Right hindlimb (tissue), 1 donor: ENCODE measurements at places on chromosomes 7 and 10.

DNA sequence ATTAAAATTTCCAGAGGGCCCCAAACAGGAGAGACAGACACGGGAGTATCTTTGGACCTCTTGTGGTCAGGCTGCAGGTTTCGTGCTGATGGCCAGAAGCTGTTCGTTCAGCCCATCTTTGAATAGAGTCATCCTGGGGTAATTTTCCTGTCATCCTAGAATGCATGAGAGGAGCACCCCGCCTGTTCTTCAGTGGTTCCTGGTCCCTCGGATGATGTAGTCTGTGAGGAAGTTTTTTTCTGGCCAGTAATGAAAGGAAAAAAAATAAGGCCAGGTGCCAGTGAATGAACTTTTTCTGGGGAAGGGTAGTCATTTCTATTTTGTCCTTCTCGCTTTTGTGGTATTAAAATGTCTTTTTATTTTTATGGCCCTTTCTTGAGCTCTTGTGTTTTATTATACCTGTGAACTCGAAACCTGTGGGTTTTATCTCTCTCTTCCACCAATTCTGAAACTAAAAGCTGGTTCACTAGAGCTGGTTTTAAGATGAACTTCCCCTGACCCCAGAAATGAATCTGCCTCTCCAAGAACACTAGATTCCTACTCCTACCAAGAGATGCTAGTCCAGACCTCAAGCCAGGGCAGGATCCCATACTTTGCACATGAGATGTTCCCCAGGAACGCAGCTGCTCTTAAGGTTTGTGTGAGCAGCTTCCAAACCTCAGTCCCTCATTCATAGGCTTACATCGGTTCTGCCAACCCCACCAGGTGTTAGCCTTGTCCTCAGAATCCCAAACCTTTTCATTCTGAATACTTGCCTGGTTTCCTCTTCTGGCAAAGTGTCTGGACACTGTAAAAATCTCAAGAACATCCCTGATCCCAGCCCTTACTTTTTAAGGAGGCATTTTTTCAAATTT is 15.4 kb upstream of the MEST start:
- DNase-seq: peak; percentile 80

GRCh38 chr7:11830582-11831155 is 1.3 kb downstream of the THSD7A start:
- DNase-seq: no peak

- DNase-seq: no peak
Measured at GRCh38 chr10:113764582-113764981, 13.1 kb downstream of the PLEKHS1 start.

DNA sequence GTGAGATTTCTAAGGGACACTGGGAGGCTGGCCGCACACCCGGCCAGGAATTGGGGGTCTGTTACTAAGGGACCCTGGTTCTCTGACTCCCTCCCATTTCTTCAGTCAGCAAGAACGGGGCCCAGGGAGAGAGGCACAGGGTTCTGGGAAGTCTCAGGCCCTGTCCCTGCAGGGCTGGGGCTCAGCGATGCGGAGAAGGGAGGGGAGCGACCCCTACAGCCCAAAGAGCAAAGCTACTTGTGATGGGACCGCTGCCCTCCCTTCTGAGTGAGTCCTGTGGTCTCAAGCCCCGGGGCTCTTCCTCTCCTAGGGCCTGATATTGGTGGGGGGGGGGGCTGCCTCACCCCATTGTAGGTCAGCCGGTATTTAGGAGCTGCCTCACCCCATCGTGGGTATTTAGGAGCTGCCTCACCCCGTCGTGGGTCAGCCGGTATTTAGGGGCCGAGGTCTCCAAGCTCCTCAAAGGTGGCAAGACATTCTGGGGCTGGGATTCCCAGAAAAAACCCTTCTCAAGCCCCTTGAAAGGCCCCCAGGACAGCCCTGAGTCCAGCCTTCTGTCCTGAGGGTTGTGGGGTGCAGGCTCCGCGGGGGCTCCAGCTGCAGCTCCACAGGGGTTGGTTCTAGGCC is 16.9 kb upstream of the NKX6-2 start:
- no peak for DNase-seq

- no peak for DNase-seq
Measured at GRCh38 chr7:156725936-156726335, 85.4 kb downstream of the RNF32 start.

- no peak for DNase-seq
Measured at GRCh38 chr7:56121440-56121839, 5.2 kb upstream of the NUPR2 start.

DNA sequence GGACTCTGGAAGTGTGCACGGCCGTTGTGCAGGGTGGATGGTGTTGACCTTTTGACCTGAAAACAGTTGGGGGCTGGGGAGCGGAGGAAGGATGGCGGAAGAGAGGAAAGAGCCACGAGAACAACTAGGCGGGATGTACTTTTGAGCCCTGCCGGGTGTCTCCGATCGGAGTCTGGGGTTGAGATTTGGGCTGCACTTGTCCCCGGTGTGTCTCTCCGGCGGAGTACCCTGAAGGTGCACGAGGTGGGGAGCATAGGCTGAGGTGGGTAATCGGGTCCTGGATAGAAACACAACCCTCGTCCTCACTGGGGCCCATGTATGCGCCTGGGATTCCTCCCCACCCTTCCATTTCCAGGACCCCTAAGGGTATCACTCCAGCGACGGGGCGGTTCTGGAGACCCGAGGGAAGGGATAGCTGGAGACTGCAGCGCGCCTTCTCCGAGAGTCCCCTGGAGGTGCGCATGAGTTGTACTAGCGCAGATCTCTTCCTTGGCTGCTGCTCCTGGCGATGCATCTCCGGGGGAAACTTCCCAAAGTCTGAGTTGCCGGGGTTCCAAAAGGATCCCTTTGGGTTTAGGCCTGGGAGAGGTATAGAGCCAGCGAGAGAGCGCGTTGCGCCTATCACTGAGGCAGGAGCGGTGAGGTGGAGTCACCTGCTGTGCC is 4.6 kb upstream of the HMX2 start:
- DNase-seq: no peak

DNA sequence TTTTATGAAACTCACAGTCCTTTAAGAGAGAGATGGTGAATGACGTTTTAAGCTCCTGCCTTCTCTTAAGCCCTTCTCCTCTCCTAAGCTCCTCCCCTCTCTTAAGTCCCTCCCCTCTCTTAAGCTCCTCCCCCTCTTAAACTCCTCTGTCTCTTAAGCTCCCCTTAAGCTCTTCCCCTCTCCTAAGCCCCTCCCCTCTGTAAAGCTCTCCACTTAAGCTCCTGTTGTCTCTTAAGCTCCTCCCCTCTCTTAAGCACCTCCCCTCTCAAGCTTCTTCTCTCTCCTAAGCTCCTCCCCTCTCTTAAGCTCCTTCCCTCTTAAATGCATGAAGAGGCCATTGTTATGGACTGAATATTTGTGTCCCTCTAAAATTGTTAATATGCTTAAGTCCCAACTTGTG is 1180.6 kb upstream of the AUTS2 start:
- DNase-seq: no peak
